NCI-H1105 treated with DMSO at 0.1 percent for 48 hours (cell line): ENCODE measurements at places on chromosomes 6 and 20.

DNA sequence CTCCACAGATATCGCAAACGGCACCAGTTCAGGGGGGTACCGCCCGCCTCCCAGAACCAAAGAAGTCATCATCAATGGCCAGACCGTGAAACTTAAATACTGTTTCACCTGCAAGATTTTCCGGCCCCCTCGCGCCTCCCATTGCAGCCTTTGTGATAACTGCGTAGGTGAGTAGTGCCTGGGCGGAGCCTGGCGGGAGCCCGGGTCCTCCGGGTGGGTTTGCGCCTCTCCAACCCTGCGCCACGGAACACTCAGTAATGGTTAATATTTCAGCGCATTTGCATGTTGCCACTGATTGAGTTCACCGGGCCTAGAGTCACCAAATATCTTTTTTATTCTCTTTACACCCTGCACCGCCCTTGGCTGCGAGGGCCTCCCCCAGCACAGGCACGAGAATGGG lies 212.0 kb downstream of the ZDHHC14 start:
- no peak for DNase-seq

DNA sequence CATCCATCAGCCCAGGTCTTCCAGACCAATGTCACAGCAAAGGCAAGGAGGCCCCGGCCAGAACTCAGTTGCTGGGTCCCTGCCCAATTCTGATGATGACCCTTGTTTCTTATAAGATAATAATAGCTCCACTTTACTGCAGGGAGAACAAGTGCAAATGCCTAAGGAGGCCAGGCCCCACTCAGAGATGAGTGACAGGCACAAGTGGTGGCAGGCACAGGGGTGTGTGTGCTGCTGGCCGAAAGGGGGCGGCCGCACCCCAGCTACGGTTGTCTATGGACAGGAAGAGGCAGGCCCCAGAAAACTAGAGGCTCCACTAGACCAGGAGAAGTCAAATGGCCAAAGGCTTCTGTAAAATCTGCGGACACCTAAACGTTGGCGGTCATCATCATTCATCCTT lies 28.6 kb downstream of the GNAS-AS1 start:
- no peak for DNase-seq

- no peak for DNase-seq
Measured at GRCh38 chr6:133644548-133644891, 244.4 kb upstream of the TCF21 start.

DNA sequence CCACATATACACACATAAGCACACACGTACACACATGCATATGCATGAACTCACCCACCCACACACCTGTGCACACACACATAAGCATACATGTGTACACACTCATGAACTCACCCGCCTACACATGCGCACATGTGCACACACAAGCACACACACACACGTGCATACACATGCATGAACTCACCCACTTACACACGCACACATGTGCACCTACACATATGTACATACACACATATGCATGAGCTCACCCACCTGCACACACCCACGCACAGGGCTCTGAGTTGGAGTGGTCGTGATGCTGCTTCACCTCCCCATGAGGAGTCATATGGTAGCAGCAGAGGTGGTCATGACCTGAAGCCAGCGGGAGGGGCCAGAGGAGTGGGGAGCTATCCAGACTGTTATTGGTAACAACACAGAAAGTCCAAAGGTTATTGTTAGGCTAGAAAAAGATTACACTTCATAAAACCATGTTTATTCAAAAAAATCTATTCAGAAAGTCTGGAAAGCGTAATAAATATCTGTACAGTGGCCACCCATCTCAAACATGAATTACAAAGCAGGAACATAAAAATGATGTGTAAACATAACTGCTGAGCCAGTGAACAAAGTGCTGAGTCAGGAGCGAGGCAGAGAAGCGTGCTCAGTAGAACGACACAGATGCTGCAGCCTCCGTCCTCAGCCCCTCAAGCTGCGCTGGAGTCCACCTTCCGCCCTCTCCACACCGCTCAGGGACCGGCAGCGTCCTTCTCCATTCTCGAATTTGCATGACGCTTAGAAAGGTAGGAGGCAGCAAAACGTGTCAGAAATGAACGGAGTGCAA lies 26.4 kb upstream of the MPC1 start:
- DNase-seq = no peak

DNA sequence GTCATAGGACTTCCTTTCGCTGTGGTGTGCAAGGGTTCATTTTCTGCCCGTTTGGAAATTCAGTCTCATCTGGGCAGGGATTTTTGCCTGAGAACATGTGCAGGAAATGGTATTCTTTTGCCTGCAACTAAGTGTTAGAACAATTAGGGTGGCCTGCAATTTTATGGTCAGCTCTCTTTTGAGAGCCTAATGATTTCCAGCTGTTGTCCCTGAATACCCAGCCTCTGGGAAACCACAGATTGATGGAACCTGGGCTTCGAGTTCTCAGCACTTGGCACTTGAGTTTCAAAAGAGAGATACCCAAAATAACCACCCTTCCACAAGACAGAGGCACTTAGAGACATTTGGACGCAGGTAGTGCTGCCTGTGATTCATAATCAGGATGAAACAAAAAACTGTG lies 217.2 kb upstream of the FOXA2 start:
- DNase-seq = no peak

DNA sequence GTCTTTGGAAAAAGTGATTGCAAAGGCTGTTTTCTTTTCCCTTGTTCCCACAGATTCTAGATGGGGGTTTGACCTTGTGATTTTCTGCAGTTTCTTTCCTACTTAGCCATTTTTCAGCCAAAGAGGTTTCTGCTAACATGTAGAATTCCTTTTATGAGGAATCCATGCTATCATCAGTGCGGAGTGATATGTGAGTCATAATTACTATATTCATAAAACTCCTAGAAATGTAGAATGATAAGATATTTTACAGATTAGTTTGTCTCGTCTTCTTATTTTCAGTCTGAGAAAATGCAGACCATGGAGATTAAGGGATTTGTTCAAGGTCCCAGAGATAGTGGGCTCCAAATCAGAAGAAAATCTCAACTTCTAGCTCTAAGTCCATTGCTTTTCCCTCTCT lies 98.6 kb downstream of the KCNQ5 start:
- no peak for DNase-seq

- DNase-seq = no peak
Measured at GRCh38 chr6:43917878-43918382, 147.9 kb downstream of the VEGFA start.
